ENCODE measurements at places on chromosomes 13 and 19. TPM values are rescaled to one million over a fixed set of nuclear protein-coding genes. Genes with fewer than 3 reads are reported as not detected.
A peak's percentile ranks its signal among the peaks of the same experiment; 100 is the strongest.

FUT6 gene
- total RNA-seq = 0.36 TPM

FREM2 gene
- total RNA-seq = 21.2 TPM

DNA sequence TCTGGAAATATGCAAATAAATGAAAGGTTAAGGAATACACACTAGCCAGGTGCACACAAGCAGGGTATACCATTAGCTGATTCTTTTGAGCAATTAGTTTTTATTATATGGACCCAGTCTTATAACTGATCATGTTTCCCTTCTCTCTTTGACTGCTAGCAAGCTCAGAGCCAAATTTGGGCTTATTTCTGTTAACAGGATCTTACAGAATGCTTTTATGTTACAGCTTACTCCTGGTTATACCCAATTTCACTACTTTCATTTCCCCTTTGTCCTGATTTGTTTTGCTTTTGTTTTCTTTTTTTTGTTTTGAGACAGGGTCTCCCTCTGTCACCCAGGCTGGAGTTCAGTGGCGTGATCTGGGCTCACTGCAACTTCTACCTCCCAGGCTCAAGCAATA is 12.9 kb upstream of the TPT1 start:
- no peaks in the 10 kb centered on the region for H3K36me3 ChIP-seq
- no peak for DNase-seq
- no peak overlapping the region for H3K27ac ChIP-seq
- no peaks in the 10 kb centered on the region for H3K27me3 ChIP-seq

GRCh38 chr13:51957377-51958216 is 53.7 kb downstream of the ATP7B start:
- H3K27ac ChIP-seq = peak overlapping the region; percentile 74
- no peak overlapping the region for H3K4me3 ChIP-seq
- no peaks in the 10 kb centered on the region for H3K27me3 ChIP-seq
- H3K36me3 ChIP-seq = no peaks in the 10 kb centered on the region
- peaks cover 13% of the 10 kb centered on the region for H3K4me1 ChIP-seq
- no peak for DNase-seq

GRCh38 chr19:850221-850978 is 1.7 kb upstream of the ELANE start:
- peaks cover 6% of the 10 kb centered on the region for H3K27me3 ChIP-seq
- H3K4me1 ChIP-seq = no peaks in the 10 kb centered on the region
- no peaks in the 10 kb centered on the region for H3K36me3 ChIP-seq
- DNase-seq = peak; percentile 78
- peak overlapping the region; percentile 65 for H3K27ac ChIP-seq

Measured in hepatocyte (in vitro differentiated cells).